ENCODE measurements at places on chromosomes 16 and 17.
A peak's percentile ranks its signal among the peaks of the same experiment; 100 is the strongest.

DNA sequence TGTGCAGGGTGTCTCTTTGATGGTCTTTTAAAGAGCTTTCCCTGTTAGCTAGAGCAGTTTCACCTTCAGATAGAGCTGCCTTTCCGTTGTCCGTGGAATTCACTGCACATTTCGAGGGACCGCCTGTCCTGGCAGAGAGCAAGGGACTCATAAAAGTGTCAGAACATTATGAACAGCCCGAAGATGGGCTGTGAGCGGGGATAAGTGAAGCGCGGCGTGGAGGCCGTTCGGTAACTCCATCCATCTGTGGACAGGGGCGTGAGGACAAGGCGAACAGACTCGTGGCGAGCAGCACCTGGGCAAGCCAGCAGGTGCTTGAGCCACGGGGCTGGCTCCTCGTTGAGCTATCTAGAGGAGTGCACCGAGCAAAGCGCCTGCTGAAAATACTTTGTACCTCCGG, 371.2 kb downstream of the MAF start:
- no peak for DNase-seq

GRCh38 chr17:43767053-43767712, 8.6 kb upstream of the SOST start:
- no peak for DNase-seq

DNA sequence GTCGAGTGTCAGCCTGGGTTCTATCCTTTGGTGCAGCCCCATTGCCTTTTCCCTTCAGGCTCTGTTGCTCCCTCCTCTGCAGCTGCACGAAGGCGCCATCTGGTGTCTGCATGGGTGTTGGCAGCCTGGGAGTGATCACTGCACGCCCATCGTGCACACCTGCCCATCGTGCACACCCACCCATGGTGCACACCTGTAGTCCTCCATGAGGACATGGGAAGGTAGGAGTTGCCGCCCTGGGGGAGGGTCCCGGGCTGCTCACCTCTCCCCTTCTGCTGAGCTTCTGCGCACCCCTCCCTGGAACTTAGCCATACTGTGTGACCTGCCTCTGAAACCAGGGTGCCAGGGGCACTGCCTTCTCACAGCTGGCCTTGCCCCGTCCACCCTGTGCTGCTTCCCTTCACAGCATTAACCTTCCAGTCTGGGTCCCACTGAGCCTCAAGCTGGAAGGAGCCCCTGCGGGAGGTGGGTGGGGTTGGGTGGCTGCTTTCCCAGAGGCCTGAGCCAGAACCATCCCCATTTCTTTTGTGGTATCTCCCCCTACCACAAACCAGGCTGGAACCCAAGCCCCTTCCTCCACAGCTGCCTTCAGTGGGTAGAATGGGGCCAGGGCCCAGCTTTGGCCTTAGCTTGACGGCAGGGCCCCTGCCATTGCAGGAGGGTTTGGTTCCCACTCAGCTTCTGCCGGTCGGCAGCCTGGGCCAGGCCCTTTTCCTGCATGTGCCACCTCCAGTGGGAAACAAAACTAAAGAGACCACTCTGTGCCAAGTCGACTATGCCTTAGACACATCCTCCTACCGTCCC, 2.9 kb downstream of the CTRL start:
- peak; percentile 90 for DNase-seq

- DNase-seq = no peak
Observed at GRCh38 chr16:8594149-8594666, 3.9 kb upstream of the TMEM114 start.

- no peak for DNase-seq
Observed at GRCh38 chr16:74650966-74651567, 15.6 kb downstream of the RFWD3 start.

GRCh38 chr17:40915199-40915661, 22.2 kb downstream of the KRT23 start:
- DNase-seq = no peak

GRCh38 chr17:81151278-81151677, 14.0 kb upstream of the PVALEF start:
- DNase-seq = no peak

GRCh38 chr16:14186007-14186794, 115.1 kb downstream of the MRTFB start:
- peak; percentile 73 for DNase-seq

- no peak for DNase-seq
Observed at GRCh38 chr16:19008245-19009169, 24.8 kb downstream of the TMC7 start.

DNA sequence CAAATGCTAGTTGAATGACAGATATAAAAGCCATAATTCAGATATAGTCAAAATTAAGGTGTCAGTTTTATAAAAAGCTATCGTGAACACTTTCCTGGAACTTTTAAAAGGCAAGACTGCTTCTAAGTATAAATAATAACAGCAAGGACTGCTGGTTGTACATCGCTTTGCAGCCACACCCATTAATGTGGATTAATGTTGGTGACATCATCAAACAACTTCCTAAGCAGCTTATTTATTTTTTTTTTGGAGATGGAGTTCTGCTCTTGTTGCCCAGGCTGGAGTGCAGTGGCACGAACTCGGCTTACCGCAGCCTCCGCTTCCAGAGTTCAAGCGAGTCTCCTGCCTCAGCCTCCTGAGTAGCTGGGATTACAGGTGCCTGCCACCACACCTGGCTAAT, 4.6 kb downstream of the GNA13 start:
- no peak for DNase-seq

GRCh38 chr17:48155889-48156611, 48.5 kb downstream of the SNX11 start:
- no peak for DNase-seq

DNA sequence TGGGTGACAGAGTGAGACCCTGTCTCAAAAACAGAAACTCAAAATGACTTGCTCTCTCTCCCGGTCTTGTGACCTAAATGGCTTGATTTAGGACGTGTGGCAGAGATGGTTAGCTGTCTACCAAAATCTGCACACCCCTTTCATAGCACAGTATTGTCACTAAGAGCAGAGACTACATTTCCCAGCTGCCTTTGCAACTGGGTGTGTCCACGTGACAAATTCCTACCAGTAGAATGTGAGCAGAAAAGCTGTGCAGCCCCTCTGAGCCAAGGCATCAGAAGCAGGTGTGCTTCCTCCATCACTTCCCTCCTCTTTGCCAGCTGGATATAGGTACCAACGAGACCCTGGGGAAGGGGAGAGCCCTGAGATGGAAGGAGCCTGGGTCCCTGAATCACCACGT, 25.5 kb downstream of the GPR142 start:
- DNase-seq = no peak

DNA sequence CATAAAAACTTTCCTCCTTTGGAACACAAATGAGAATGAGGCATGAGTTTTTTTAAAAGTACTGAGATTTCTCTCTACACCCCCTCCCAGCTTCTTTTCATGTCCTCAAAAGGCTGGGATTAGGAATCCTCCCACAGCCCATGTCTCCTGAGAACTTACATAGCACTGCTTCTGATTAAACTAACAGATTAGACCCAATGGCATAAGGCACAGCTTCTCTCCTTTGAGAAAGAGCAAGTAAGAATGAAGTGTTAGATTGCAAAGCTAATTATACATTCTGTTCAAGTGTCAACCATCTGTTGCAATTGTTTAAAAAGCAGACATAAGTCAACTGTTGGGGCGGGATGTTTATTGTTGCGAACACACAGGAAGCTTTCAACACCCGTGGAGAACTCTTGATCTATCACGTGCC, 715.1 kb downstream of the CDH11 start:
- peak; percentile 29 for DNase-seq

- no peak for DNase-seq
Observed at GRCh38 chr17:4953451-4953961, 2.6 kb downstream of the ENO3 start.

- DNase-seq = no peak
Observed at GRCh38 chr16:4923853-4924252, 13.1 kb downstream of the PPL start.

DNA sequence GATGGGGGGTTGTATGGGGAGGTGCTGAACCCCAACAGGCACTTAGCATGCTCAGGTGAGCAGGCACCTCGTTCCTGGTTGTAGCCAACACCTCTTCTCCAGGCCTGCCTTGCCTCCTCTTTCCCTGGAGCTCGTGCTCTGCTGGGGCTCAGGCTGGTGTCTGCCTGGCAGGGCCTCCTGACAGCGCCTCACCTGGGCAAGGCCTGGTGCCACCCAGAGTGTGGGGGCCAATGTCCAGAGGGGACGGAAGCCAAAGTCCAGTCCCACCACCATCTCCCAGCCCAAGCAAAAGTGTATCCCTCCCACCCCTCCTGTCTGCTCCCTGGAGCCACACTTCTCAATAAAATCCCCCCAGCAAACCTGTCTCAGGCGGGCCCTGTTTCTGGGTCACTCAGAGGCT, 304.2 kb upstream of the TNRC6C start:
- DNase-seq = no peak

DNA sequence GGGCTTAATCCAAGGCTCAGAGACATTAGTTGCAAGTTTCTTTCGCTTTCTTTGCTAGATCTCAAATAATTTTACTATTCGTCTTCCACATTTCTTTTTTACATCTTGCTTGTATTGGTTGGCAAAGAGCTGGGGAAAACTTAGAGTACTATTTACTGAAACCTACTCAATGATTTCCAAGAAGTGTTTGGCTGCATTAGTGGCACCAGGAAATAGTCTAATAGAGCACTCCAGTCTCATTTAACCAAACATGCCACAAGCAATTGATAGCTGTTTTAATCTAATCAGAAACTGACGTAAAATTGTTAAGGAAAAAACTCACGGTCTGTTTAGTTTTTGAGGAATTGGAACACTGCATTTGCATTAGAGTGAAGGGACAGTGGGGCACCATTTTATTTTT, 29.0 kb downstream of the NUP93 start:
- DNase-seq = no peak

GRCh38 chr17:62045517-62045916, 19.6 kb downstream of the MED13 start:
- no peak for DNase-seq

GRCh38 chr17:65008882-65009281, 47.7 kb downstream of the GNA13 start:
- DNase-seq = no peak

- DNase-seq = no peak
Observed at GRCh38 chr17:41013606-41014005, 4.7 kb upstream of the KRTAP3-1 start.

- no peak for DNase-seq
Observed at GRCh38 chr17:41613277-41614082, 913 bp upstream of the KRT16 start.

- no peak for DNase-seq
Observed at GRCh38 chr17:40086150-40087044, 14.0 kb downstream of the NR1D1 start.

DNA sequence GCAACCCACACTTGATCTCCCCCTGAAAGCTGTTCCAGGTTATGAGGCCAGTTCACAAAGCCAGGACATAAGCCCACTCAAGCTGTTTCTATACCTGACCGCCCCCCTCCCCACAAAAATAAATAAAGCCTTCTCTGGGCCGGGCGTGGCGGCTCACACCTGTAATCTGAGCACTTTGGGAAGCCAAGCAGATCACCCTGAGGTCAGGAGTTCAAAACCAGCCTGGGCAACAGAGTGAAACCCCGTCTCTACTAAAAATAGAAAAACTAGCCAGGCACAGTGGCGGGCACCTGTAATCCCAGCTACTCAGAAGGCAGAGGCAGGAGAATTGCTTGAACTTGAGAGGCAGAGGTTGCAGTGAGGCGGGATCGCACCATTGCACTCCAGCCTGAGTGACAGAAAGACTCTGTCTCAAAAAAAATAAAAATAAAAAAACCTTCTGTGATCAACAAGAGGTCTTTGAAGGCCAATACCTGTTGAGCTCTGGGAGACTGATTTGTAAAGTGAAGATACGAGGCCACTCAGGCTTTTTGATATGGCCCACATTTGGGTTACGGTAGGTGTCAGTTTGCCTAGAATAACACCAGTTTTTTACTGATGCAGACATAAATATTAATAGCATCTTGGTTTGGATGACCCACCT, 2.2 kb downstream of the KDM8 start:
- DNase-seq = no peak

GRCh38 chr16:4285167-4285566, 12.3 kb upstream of the TFAP4 start:
- no peak for DNase-seq

- DNase-seq = no peak
Observed at GRCh38 chr17:76411247-76411646, 26.8 kb downstream of the SPHK1 start.

GRCh38 chr17:32161029-32161428, 18.7 kb downstream of the RHOT1 start:
- DNase-seq = no peak

DNA sequence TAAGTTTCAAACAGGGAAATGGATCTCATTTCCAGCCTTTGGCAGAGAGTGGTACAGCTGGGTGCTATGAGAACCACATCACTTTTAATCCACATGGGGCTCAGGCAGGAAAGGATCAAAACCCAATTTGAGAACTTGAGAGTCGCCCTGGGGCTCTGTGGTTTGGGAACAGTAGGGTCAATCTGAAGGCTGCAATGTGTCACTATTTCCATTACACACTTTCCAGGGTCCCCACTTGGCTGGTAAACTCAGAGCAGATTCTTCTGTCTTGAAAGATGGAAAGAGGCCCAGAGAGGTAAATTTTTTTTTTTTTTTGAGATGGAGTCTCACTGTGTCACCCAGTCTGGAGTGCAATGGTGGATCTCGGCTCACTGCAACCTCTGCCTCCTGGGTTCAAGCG, 6.7 kb upstream of the HIGD1B start:
- no peak for DNase-seq

- DNase-seq = no peak
Observed at GRCh38 chr16:15966836-15967546, 17.6 kb downstream of the ABCC1 start.

DNA sequence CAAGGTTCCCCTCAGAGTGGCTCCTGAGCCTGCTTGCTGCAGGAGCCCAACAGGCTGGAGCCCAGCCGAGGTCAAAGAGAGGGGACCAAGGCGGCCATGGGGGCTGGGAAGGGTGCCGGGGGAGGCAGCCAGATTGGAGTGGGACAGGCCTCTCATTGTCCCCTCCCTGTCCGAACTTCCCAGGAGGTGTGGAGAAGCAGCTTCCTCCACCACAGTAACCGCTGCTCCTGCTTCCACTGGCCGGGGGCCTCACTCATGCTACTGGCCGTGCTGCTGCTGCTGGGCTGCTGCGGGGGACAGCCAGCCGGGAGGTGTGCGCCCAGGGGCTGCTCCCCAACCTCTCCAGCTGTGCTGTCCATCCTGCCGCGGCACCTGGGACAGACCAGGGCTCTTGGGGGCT, 29.3 kb downstream of the TMEM94 start:
- no peak for DNase-seq

DNA sequence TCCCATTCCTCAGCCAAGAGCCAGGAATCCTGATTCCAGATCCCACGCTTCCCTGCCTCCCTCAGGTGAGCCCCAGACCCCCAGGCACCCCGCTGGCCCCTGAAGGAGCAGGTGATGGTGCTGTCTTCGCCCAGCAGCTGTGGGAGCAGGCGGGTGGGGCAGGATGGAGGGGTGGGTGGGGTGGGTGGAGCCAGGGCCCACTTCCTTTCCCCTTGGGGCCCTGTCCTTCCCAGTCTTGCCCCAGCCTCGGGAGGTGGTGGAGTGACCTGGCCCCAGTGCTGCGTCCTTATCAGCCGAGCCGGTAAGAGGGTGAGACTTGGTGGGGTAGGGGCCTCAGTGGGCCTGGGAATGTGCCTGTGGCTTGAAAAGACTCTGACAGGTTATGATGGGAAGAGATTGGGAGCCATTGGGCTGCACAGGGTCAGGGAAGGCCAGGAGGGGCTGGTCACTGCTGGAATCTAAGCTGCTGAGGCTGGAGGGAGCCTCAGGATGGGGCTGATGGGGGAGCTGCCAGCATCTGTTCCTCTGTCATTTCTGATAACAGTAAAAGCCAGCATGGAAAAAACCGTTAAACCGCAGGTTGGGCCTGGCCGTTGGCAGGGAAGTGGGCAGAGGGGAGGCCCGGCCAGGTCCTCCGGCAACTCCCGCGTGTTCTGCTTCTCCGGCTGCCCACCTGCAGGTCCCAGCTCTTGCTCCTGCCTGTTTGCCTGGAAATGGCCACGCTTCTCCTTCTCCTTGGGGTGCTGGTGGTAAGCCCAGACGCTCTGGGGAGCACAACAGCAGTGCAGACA, at the start of gene SPN:
SPN (plus strand) TSS at position 232 of the 791 bp plus-strand sequence; CDS start at position 714, 482 bp downstream.
- DNase-seq = no peak
